ENCODE measurements at places on chromosomes 13 and 19. TPM values are rescaled to one million over a fixed set of nuclear protein-coding genes. Genes with fewer than 3 reads are reported as not detected.

DNA sequence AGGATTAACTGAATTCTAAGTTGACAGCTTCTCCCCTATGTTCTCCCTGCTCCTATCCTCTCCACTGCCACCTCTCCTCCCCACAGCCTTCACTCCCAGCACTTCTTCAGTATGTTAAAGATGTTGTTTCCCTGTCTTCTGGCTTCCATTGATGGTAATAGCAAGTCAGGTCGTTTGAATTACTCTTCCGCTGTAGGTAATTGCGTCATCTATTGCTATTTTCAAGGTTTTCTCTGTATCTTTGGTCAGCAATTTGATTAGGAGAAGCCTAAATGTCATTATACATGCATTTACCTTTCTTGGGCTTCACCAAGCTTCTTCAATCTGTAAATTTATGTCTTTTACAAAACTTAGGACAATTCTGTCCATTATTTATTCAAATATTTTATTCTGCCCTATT, 377.3 kb upstream of the KLF12 start:
- DNase-seq, result no peak

DNA sequence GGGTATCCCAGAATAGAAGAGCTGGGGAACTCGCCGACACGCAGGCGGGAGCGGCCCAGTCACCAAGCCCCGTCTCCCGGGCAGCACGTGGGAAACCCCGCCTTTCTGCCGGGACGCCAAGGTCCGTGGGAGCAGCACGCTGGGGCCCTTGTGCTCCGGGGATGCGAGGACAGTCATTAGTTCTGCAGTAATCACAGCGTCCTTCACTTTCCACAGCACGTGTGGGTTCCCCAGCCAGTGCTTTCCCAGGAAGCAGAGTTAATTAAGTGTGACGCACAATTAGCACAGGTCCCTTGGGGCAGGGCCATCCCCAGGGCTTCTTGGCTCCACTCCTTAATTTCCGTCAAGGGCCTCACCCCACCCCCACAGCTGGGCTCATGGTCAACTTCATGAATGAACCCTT, 64.3 kb upstream of the C13orf46 start:
- no peak for DNase-seq

DNA sequence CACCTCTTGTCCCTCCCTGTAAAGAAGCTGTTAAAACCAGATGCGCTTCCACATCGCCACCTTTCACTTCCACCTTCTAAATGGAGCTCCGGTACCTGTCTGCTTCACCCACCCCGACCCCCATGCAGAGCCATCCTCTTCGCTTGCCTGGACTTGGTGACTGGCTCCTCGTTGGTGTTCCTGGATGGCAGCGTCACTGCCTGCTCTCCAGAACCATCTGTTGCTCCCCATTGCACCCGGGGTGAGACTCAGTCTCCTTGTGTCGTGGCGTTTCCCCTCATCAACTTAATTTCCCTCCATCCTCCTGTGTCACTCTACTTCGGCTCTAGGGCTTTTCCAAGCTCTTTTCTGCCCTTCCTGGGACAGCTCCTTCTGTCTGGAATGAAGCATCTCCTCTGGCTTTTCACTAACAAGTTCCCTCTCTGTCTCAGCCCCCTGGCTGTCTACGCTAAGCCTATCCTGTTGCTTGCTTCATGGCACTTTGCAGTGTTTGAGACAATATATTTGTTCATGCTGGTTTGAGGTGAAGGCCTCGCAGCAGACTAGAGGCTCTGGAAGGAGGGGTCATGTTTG, 10.3 kb downstream of the CEBPG start:
- DNase-seq, result no peak

- DNase-seq, result no peak
These were observed 23.7 kb upstream of the LAMP1 start for GRCh38 chr13:113273321-113273720.

DNA sequence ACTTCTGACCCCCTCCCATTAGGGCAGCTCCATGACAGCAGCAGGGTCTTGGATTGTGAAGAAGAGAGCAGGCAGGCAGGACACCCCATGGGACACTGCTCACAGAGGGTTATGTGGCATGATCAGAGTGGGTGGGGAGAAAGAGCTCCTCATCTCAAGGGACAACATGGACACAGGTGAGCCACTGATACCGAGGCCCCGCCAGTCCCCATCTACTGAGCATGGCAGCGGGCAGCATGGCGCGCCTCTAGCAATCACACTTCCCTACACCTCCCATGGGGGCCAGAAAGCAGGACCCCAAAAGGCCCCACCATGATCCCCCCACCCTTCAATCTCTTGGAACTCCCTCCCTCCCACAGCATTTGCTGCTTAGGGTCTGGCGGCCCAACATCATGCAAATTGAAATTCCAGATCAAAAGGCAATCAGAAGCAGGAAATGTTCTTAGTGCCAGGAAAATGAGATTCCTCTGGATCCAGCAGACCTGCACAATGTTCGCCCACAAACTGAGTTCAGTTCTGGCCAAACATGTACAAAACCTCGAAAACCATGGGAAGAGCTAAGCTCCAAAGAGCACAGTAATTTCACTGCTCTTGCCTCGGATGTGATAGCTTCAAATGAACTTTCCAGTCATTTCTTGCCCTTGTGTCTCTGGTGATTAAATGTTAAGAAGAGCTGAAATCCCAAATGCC, 14.8 kb downstream of the DOCK9 start:
- no peak for DNase-seq

DNA sequence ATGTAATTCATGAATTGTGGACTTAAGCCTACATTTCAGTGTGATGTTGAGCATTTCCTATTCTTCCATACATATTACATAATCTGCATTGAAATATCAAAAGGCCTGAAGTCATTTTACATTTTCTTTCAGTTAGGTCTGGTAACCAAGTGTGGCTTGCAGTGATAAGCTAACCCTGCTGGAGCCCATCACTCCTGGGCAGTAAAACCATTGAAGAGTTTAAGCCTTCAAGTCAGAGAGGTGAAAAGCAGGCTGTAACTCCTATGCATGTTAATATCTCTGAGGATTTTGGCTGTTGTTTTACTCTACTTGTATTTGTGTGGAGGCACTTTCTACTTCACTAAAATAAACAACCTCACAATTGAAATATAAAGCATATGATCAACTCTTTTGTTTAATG, 248.8 kb downstream of the SLITRK5 start:
- DNase-seq, result no peak

GRCh38 chr19:44961821-44962220, 6.6 kb downstream of the CLPTM1 start:
- DNase-seq, result no peak

DNA sequence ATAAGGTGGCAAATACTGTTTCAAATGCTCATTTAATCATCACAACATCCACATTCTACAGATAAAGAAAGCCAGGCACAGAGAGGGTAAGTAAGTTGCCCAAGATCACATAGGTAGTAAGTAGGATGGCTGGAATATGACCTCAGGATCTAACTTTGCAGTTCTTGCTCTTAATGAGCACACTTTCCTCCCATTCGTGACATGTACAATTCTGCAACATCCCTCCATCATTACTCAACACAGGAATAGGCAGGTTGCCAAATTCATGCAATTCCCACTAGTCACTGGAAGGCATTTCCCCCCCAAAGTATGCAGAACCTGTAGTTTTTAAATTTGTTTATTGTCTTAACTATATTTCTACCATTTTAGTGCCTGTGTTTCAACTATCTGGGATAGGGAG, 109.2 kb downstream of the OLFM4 start:
- DNase-seq, result no peak

GRCh38 chr13:60427285-60427684, 30.3 kb downstream of the TDRD3 start:
- DNase-seq, result no peak

DNA sequence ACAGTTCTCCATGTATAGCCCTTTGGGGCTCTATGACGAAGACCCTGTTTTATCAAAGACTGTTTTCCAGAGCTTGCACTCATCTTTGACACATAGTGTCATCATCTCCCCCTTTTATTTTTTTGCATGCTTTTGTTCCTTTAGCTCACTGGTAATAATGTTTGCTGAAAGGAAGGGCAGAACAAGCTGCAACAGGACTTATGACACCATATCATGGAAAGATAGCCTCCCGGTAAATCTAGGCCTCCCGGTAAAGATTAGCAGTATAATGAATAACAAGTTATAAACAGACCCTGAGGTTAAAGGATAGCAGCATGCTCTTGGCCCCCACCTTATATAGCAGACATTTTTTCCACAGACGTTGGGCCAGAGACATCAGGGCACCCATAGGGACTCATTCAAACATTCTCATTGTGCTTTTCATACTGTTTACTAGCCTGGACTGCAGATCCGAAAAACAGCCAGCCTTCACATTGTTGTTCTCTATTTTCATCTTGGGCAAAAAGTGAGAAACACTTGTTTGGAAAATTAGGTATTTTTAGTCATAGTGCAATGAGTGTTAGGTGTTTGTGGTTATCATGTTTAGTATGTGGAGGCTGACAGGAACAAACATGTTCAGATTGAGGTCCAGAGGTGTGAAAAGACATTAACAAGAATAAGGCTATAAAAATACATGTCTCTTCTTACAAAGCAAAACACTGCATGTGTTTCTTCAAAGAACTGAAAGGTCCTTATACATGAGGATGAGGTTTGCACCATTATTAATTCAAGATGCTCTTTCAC, 136.9 kb upstream of the SPRY2 start:
- no peak for DNase-seq

GRCh38 chr19:5534787-5535586, 32.8 kb downstream of the TINCR start:
- DNase-seq, result no peak

DNA sequence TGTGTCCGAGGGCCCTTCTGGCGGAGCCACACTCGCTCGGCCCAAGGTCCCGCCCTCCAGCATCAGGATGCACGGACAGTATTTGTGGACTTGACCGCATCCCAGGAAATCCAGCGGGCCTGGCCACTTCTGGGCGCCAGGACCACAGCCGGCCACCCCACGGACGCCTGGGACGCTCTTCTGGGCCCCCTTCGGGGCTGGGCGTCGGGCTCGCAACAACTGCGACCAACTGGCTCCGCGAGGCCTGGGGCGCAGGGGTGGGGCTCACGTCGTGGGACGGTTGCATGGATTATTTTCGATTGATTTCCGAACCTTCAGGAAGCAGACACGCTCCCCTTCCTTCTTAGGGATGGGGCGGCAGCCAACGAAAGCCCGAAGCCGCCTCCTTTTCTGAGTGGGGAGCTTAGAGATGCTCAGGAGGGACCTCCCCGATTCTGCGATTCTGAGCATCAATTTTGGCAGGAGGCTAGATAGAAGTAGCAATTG, 521 bp upstream of the NUP58 start:
- DNase-seq, result no peak

- DNase-seq, result no peak
These were observed 142.3 kb upstream of the TSC22D1 start for GRCh38 chr13:44718467-44718866.

Gene MBD3L3
- total RNA-seq, result not detected

Gene ZNF682
- total RNA-seq, result 10.9 TPM

Gene NFIX
- total RNA-seq, result 1.4 TPM

Gene GARRE1
- 6.3 TPM for total RNA-seq

Gene VSTM2B
- not detected for total RNA-seq

Gene GPR42
- not detected for total RNA-seq

Gene ETV2
- 1.6 TPM for total RNA-seq

Gene ELANE
- total RNA-seq, result not detected

Gene FGF21
- total RNA-seq, result not detected

Gene PEX11G
- total RNA-seq, result 1.5 TPM

All from activated CD8-positive, alpha-beta T cell treated with anti-CD3 and anti-CD28 coated beads, Interleukin-2, amount 10 ng/mL, durations not matched to agents 7 days and 5 days (primary cell).